ENCODE measurements at places on chromosomes 11 and 22.
A peak's percentile ranks its signal among the peaks of the same experiment; 100 is the strongest.

- DNase-seq: no peak
Measured at GRCh38 chr11:69209421-69210309, 53.9 kb downstream of the SMIM38 start.

DNA sequence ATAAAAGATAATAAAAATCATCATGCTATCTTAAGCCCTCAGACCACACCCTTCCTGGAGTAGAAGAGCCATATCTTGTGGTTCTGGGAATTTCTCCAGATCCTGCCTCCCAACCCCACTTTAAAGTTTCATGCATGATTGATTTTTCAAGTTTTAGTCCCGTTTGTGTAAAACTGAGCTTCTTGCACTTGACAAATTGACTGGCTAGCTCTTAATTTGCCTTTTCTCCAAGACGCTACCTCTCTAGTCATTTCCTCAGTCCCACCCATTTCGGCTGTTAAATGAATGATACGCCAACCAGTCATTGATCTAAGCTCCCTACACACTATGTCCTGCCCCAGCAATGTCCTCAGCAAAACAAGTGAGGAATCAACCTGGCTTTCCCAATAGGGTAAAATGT is 71.8 kb upstream of the TEAD1 start:
- DNase-seq: no peak

DNA sequence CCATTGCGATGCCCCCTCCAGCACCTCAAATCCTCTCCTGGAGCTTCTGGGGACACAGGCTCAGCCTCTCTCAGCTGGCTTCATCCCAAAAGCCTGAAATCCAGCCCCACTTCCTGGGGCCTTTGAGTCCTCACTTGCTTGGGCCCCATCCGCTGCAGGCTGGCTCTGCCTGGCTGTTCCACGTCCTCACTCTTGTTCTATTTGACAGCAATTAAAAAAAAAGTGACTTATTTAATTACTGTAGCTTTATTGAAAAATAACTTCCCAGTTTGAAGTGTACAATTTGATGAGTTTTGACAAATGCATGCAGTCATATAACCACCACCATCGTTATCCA is 27.2 kb downstream of the PARVG start:
- DNase-seq: no peak

GRCh38 chr11:20249378-20249777 is 89.1 kb upstream of the DBX1 start:
- no peak for DNase-seq

- peak; percentile 53 for DNase-seq
Measured at GRCh38 chr22:39808081-39808480, 85.5 kb downstream of the ENTHD1 start.
